B cell (primary cell): ENCODE measurements at places on chromosomes 12 and 14. TPM values are rescaled to one million over a fixed set of nuclear protein-coding genes. Genes with fewer than 3 reads are reported as not detected.

Gene SCNN1A
- not detected in 2 replicates for polyA plus RNA-seq

Gene TTC9
- 11.5 and 15.3 TPM in 2 replicates for polyA plus RNA-seq

Gene GZMB
- 0.88 and 1.3 TPM in 2 replicates for polyA plus RNA-seq

Gene CLEC4E
- polyA plus RNA-seq, result 0.06 and 0.17 TPM in 2 replicates

Gene KDM2B
- 108 and 109 TPM in 2 replicates for polyA plus RNA-seq

Gene KRT1
- polyA plus RNA-seq, result 0.07 TPM in 1 of 2 replicates, not detected in the other

Gene CLEC6A
- 0.07 TPM in 1 of 2 replicates, not detected in the other for polyA plus RNA-seq

Gene E2F7
- 0.15 and 0.22 TPM in 2 replicates for polyA plus RNA-seq

Gene OR6C65
- not detected in 2 replicates for polyA plus RNA-seq

Gene IFI27
- 0.15 and 0.52 TPM in 2 replicates for polyA plus RNA-seq

Gene RNASE3
- not detected in 2 replicates for polyA plus RNA-seq

Gene RND1
- 7.3 and 14.9 TPM in 2 replicates for polyA plus RNA-seq

Gene GUCY2C
- polyA plus RNA-seq, result 0.04 and 0.28 TPM in 2 replicates

Gene RPAP3
- 9.1 and 16.0 TPM in 2 replicates for polyA plus RNA-seq

Gene CLEC4C
- 0.63 and 1.4 TPM in 2 replicates for polyA plus RNA-seq

Gene PPP1R1A
- polyA plus RNA-seq, result not detected in 2 replicates

Gene HOXC12
- not detected in 2 replicates for polyA plus RNA-seq

Gene SERPINA6
- not detected in 2 replicates for polyA plus RNA-seq

Gene TDRD9
- polyA plus RNA-seq, result 1.1 TPM in 1 of 2 replicates, not detected in the other

Gene TGFB3
- 8.3 and 9.4 TPM in 2 replicates for polyA plus RNA-seq

Gene CCDC196
- polyA plus RNA-seq, result not detected in 2 replicates

Gene NID2
- not detected in 2 replicates for polyA plus RNA-seq

Gene RNASE7
- polyA plus RNA-seq, result not detected in 2 replicates

Gene GLI1
- 5.4 and 8.0 TPM in 2 replicates for polyA plus RNA-seq

Gene SRRM4
- polyA plus RNA-seq, result not detected in 2 replicates

Gene TAS2R7
- not detected in 2 replicates for polyA plus RNA-seq

Gene SPRING1
- polyA plus RNA-seq, result 12.9 and 14.0 TPM in 2 replicates
